ENCODE measurements at places on chromosomes 3 and 15.

DNA sequence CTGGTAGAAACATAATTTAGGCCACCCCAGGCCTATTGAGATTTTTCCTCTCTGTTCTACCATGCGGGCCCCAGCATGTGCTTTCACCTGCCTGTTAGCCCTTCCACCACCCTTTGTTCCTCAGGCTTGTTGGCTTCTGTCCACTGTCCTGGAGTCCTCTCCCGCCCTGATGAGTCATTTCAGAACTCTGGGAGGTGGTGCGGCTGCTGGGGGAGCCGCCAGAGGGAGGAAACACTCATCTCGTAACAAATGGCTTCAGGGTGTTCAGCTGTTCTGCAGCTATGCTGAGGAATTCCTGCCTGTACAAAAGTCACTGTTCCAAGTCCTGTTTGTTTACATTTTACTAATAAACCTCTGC lies 36.3 kb downstream of the LRTM1 start:
- peak; percentile 98 for DNase-seq

DNA sequence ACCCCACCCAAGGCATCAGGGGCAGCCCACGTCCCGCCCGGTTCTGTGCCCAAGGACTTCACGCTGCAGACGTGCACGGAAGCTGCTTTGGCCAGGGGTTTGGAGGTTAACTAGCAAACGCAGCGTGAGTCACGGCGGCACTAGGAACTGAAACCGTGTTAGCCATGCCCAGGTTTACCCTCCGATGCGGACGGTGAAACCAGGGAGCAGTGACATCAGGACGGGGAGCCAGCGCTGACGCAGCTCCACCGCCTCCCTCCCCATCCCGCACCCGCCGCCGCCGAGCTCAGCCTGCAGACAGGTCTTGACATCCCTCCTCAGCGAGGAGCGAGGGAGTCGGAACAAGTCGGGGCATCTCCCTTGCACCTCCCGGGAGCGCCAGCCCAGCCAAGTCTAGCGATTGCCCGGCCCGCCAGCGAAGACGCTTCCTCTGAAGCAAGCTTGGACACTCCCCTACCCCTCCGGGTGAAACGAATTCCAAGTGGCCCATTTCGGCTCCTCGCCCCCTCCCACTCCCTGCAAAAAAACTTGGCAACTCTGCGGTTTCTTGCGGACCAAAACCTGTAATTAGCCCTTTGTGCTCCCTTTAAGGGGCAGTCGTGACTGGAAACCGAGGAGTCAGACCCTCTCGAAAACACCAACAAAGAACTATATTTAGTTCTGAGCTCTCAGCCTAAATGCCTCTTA lies 1.4 kb upstream of the RAP2B start:
- DNase-seq, result peak; percentile 65

GRCh38 chr3:178272841-178273240 lies 263.4 kb upstream of the KCNMB2 start:
- DNase-seq, result no peak

GRCh38 chr15:59892985-59893384 lies 111.1 kb upstream of the FOXB1 start:
- peak; percentile 5 for DNase-seq

DNA sequence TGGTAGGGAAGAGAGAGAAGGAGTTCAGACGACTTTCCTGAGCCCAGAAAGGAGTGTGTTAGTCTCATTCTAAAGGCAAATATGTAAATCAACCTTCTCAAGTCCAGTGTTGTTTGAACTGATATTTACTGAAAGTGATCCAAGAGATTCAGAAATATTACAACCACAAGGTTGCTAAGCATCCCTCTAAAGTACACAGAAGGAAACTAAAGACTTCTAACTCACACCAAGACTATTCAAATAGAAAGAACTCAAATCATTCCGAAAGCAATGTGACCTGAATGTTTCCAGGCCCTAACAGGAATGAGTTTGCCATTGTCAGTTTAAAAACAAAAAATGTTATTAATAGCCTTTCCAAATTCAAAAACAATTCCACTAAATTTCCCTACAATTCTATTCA lies 56.9 kb upstream of the VGLL3 start:
- no peak for DNase-seq

DNA sequence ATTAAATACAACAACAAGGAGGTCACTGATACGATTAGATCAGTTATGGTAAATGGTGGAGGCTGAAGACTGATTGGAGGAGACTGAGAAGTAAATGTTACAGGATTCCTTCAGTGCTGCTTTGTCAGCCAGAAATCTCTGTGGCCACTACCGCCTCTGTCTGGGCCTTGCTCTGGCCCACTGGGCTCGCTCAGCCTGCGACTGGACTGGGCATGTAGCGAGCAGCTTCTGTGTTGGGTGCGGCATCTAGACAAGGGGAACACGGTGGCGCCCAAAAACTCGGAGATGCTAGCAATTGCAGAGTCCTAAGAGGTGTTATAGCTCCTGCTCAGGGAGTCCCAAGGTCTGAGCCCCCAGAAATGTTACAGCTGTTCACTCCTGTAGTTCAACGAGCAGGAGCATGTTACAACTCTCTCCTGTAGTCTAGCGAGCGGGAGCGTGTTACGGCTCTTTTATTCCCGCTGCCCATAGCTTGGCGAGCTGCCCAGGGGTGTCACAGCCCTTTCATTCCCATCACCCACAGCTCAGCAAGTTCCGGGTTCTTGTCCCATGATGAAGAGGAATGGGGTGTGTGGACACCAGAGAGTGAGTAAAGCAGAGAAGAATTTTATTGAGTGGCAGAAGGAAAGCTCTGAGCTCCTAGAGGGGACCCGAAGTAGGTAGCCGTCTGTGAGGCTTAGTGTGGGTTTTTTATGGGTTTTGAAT lies 24.7 kb downstream of the SLC15A2 start:
- no peak for DNase-seq

DNA sequence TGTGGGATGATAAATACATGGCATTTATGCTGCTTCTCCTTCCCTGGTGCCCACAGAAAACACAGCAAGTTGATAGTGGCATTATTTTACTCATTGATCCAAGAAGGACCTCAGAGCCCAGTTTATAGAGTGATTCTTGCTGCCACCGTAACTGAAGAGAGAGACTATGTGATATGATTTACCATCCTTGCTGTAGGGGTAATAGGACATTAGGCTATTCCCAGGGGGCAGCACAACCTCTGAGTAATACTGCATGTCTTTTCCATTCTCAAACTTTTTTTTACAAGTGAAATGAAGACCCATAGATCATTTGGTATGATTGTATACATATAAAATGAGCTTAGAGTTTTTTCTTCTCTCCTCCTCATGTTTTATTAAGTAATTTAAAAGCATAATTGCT lies 136.4 kb downstream of the ABI3BP start:
- no peak for DNase-seq

- peak; percentile 51 for DNase-seq
Measured at GRCh38 chr3:143644370-143645089, 203.7 kb downstream of the SLC9A9 start.

DNA sequence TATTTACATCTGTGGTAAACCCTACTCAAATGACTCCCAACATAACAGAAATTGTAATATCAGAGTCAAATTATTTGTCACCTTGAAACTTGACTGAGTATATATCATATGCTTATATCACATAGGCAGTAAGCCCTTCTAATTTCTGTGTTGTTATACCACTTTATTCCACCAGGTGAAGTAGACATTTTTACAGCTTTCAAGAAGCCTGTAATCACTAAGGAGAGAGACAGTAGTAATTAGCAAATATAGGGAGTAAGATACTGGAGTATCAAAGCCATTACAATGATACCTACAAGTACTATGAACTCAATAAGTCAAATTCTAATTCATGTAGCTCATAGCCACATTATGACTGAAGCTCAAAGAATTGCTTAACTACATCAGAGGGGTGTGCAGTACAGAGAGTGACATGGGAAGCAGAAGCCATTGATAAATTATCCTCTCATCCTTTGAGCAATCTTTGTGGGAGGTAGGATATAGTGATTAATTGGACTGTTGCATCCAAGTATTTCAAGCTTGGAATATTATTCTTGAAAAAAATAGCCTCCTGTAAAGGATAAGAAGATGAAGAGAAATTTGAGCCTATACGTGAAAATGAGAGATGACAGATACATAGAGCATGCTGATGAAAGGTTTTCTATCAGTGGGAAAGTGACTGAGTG lies 1005.9 kb downstream of the ZPLD1 start:
- no peak for DNase-seq

GRCh38 chr3:7025581-7026300 lies 164.8 kb downstream of the GRM7 start:
- DNase-seq, result no peak

DNA sequence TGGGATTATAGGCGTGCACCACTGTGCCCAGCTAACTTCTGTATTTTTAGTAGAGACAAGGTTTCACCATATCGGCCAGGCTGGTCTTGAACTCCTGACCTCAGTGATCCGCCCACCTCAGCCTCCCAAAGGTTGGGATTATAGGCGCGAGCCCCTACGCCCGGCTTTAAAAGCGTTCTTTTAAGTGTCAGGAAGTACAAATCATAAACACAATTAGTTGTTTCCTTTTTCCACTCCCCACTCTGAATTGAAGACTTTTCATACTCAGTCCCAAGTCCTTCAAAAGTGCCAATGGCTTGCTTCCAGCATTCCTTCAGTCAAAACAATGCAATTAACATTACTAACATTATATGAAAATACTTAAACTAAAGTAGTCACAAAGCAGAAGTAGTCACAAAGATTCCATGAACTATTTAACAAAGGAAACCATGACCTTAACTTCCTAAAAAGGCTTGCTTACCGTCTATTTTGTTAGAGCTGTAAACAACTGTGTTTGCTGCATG lies 8.1 kb downstream of the WDR82 start:
- no peak for DNase-seq

- no peak for DNase-seq
Measured at GRCh38 chr3:60298141-60298540, 953.1 kb downstream of the FHIT start.

DNA sequence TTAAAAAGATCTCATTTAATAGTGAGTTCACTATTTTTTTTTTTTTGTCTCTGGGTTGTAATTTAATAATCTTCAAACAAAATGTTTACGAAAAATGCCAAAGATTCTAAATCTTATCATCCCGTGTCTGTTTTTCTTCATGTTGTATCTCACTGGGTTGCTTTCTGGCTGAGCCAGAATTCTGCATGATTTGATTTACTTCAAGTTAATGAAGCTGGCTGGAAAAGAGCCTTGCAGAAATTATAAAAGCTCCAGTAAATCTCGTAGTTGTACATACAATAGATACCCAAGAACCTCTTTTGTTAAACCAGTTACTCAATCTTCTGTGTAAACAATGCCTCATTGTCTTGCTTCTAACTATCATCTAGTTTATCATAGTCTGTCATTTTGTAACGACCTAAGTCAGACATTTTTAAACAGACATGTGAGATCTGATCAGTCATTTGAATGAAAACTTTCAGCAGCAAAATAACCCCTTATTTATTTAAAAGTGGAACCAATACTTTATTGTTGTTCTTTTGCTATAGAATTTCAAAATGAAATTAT lies 249.0 kb downstream of the MCTP2 start:
- DNase-seq, result no peak

DNA sequence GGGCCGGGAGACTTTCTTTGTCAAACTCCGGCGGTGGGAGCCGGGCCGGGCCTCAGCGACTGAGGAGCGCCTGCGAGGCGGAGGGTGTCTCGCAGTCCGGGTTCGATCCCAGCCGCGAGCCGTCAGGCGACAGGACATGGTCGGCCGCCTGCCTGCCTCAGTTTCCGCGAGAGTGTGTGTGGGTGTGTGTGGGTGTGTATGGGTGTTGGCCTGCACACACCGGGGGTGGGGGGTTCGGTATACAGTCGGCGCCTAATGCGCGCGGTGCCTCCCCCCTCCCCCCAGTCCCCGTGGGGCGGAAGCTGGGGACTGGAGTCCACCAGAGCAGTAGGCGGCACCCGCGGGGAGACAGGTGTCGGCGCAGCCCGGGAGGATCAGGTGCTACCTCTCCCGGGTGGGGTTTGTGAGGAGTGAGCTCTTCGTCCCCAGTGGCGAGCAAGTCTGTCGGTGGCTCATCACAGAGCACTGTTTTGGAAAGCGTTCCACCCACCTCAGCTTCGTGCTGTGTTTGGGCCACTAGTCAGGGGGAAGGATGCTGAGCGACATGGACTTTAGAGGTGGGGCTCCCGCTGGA lies 246.3 kb downstream of the GOLGA6L6 start:
- no peak for DNase-seq

DNA sequence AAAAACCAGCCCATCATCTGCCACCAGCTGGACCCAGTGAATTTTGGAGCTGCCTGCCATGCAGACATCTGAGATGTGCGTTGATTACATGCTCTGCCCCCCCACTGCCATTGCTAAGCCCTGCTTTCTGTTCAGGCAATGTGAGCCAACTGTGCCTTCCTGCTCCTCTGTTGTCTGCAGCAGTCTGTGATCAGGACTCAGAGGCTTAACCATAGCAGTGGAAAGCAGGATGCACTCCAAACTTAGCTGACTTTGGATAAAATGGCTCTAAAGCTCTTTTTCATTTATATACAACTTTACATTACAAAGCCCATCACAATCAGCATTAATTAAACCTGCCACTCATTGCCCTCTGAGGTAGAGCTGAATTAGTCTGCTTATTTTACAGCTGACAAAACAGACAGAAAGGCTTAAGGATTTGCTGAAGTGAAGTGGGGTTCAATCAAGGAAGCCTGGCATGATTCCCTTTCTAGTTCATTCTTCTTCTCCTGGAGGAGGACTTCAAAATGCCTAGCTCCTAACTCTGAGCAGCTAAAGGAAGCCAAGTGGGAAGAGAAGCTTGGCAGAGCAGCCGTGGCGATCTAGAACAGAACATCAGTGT lies 15.7 kb upstream of the RPS27L start:
- no peak for DNase-seq

GRCh38 chr15:50543556-50543955 lies 2.9 kb downstream of the USP50 start:
- no peak for DNase-seq

DNA sequence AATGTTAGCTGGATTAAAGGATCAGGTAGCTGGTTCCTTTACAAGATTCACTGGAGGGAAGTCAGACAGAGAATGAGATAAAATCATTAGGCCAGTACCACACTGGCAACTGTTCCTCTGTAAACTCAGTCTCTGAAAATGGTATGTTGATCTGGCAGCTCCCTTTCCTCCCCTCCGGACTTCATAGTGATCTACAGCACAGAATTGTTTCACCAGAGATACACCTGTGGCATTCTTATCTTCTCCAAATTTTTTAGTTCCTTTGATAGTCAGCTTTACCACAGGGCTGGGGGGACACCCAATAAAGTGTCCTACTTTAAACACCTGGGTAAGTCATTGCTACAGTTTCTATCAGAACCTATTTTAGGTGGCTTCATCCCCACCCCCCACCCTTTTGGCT lies 304.3 kb upstream of the KCNH8 start:
- no peak for DNase-seq
